ENCODE measurements at places on chromosomes 7 and 10.

- DNase-seq: no peak
These were observed 82.6 kb upstream of the SLF2 start for GRCh38 chr10:100829933-100830727.

DNA sequence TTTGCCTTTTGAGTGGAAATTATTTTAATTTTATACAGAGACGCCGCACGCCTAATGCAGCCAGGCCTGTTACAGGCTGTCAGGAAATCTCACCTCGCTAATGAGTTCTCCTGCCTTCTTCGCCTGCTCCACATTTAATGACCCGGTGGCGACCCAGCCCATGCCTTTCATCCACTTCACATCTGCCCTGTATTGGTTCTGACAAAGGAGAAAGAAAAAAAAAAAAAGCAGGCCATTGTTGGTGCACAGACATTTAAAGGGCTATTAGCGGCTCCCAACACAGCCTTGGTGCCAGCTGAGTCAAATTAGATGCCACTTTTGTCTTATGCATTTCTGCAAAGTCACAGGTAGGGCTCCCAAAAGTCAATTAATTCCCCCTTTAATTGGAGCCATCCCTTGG, 43.3 kb downstream of the NRAP start:
- no peak for DNase-seq

DNA sequence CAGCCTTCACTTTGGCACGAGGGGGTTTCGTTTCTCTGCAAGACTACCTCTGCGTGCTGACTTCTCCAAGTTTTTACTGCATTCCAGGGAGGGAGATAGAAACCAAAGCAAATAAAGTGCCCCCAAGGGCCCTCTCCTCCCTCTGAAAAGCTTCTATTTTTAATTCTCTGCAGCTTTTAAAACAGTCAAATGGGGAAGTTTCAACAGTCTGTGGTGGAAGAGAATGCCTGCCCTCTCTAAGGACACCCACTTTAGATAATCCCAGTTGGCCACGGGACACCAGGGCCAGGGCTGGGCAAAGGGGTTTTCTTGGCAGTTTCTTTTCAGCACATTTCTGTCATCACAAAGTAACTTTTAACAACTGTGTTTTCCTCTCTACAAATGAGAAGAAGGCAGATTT, 386.7 kb upstream of the NPVF start:
- no peak for DNase-seq

DNA sequence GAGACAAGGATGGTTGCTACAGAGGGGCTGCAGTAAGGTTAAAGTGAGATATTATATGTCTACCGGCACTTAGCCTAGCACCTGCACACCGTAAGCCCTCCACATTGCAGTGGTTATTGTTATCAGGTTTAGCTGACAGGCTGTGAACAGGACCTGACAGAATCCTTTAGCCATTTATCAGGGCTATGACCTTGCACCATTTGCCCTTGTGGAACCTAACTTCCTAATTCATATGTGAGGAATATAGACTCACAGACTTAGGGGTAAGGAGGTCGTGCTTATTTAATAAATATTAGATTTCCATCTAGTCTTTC, 10.1 kb downstream of the NCOA4 start:
- DNase-seq: peak; percentile 62

GRCh38 chr7:158971214-158971613, 114.9 kb downstream of the DYNC2I1 start:
- DNase-seq: no peak

GRCh38 chr7:129529643-129530042, 27.3 kb downstream of the SMKR1 start:
- no peak for DNase-seq

DNA sequence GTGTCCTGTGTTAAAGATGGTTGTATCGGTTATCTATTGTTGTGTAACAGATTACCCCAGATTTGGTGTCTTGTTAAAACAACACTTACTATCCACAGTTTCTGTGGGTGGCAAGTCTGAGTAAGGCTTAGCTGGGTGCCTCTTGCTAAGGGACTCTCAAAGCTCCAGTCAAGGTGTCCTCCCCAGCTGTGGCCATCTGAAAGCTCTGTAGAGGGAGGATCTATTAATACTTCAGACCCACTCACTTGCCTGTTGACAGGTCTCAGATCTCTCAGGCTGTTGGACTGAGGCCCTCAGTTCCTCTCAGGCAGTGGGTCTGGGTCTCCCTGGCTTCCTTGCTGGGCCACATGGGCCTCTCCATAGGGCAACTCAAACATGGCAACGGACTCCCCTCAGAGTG, 19.6 kb downstream of the ARID5B start:
- no peak for DNase-seq

GRCh38 chr10:60605476-60605875, 172.8 kb upstream of the CDK1 start:
- no peak for DNase-seq

DNA sequence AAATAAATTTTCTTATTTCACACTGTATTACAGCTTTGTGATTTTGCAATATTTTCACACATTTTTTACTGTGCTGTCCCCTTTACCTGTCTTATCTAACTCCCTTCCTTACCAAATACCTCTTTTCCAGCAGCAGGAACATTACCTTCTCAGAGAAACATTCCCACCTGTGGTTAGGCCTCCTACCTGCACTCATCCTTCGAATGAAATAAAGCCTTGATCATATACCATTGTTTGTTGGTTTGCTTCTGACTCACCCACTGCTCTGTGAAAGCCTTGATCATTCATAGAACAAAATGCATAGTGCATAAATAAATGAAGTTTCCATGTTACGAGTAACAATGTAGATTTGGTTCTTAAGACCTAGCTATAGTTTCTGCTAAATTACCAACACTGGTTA, 256.3 kb downstream of the ARL4A start:
- no peak for DNase-seq

GRCh38 chr10:78357141-78358063, 323.7 kb downstream of the RPS24 start:
- no peak for DNase-seq

DNA sequence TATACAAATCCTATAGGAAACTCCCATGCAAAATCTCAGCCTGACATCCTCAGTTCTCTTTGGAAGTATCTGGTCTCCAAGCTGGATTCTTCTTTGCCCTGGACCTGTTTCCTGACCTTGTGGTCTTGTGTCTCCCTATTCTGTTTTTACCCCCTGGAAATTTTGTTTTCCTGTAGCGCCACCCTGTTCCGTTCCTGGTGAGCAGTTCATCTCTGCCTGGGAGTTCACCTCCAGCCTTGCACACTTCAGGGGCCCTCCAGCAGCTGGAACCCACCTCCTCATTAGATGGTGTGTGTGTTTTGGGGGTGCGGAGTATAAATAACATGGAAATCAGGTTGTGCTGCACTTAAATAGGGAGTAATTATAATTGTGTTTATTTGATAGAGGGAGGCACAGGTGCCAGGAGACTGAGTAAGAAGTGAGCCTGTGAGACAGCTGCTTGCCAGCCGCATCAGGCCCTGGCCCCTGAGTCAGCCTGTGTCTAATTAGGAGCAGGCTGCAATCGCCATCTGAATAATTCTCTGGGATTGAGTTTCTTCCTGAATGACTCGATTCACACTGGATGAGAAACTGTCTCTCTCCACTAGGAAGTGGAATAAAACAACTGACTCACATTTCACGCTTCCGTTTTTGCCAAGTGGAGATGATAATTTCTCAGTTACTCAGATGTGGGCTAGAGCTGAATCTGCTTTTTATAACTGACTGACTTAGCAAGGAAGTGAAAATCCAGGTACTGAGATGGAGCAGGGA, 69.4 kb upstream of the HECTD2 start:
- no peak for DNase-seq

- DNase-seq: peak; percentile 13
These were observed 112.8 kb downstream of the APBB1IP start for GRCh38 chr10:26550774-26551526.

- DNase-seq: no peak
These were observed 6.6 kb downstream of the PWWP2B start for GRCh38 chr10:132403511-132404168.

DNA sequence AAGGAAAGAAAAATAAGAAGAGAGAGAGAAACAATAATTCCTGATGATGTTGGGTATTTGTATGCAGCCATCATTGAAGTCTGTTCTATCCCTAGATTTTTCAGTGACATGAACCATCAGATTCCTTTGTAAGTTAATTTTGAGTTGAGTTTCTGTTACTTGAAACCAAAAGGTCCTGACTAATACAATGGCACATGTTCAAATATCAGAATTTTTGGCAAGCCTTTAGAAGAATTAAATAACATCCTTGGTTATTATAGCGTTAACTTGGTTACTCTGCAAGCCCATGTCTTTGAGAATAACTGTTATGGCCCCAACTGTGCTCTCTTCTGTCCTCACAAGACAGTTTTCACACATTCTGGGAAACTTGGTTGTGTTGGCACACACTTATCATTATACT, 66.5 kb downstream of the SYPL1 start:
- DNase-seq: no peak

GRCh38 chr7:901388-902154, 25.2 kb downstream of the GET4 start:
- peak; percentile 100 for DNase-seq

DNA sequence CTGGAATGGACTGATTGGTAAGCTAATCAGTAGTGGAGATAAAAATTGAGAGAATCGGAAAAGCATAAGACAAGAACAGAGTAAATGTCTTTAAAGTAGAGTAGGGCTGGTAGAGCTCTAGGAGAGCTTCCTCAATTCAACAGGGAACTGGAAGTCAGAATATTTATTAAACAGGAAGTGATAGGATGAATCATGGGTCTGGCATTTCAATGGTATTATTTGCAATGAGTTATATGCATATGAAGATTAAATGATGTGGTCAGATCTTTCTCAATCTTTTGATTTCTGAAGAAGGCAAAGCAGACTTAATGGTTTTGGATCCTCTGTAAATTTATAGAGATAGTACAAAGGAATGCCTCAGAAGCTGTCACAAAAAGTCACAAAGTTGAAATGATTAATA, 349.0 kb downstream of the HPSE2 start:
- DNase-seq: no peak

DNA sequence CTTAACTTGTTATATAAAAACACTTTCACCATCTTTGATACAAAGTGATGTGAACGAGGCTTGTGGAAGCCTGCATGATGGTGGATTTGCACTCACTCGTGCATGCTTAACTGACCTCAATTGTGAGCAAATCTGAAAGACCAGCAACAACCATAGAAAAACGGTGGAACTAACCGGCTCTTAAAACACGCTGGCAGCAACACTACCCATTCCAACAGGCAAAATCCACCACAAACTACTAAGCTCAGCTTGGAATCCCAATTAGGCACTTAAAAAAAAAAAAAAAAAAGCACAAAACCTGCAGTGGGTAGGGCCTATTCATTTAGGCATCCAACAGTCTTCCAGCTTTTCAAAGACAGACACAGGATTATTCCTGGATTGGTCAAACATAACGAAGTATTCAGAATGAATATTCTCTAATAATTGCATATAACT, 1.8 kb downstream of the GDI2 start:
- peak; percentile 25 for DNase-seq

DNA sequence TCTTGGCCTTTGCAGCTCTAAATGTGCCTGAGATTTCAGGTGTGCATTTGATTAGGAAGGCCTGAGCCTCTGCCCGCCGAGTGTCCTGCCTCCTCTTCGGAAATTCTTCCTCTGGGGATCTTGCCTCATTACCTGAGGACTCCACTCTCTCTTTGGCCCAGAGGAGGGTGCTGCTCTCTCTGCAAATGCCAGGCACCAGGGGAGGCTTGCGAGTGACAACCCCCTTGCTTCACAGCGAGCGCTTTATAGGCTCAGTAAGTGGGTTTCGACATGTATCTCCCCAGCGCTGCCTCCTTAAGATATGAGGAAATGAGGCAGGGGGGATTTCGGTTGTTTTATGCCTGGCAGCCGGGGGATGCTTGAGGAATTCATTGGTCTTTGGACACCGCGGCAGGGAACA, 423.9 kb downstream of the GLRX3 start:
- DNase-seq: no peak

GRCh38 chr10:51425431-51425830, 274.0 kb downstream of the CSTF2T start:
- no peak for DNase-seq

DNA sequence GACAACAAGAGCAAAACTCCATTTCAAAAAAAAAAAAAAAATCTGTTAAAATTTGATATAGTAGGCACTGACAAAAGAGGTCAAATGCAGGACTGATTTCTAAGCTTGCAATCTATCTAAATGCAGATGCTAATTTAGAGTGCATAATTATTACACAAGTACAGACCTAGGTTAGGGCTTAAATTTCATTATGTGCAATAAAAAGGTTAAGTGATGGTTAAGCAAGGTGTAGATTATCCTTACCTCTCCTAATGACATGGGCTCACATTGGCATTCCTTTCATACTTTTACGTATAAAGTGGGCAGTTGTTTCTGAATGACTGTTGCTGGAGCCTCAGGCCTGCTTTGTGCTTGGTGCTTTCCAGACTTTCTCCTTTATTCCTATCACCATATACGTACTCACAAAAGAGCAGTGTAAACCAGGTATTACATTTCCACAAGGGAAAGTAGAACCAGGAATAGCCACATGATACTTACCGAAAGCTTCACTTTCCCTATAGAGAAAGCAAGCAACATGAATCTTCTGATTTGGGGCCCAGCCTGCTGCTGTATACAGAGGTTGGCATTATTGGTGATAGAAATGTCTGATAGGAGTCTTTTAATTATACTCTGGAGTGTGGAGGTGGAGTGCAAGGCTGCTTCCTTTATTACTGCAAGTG, 2.2 kb upstream of the CHCHD1 start:
- no peak for DNase-seq

DNA sequence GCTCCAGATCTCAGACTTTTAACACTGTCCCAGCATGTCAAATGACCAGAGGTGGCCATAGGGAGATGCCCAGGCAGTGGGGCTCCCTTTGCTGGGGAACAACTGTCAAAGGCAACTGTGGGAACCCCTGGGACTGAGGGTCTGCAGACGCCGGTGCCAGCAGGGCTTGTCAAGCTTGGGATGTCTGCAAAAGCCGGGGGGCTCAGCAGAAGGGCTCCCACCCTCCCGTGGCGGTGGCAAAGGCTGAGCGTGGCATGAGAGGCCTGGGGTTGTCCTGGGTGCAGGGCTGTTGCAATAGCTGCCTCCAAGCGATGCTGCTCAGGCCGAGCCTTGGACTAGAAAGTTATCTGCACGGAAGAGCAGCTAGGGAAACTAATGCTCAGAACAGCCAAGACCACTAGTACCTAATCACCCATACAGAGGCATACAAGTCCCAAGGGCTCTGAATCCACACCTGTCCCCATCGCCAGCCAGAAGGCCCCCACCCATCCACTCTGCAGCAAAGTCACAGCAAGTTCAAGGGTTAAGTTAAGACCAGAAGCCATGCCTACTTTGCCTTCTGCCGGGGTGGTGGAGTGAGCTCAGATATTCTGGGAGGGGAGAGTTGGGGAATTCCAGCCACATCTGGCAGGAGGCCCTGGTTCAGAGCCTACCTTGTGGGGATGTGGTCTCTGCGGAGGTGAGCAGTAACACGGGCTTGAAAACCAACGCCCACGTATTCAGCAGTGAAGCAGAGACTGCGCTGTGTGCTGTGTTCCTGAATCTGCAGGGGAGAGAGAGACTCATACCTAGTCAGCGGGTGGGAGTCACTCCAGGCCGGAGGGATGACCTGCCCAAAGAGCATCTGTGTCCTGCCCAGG, 4.6 kb downstream of the SH2B2 start:
- DNase-seq: no peak

GRCh38 chr10:51300617-51301304, 226.5 kb downstream of the PRKG1 start:
- no peak for DNase-seq
